Thoracic aorta (tissue), 2 donors: ENCODE measurements at places on chromosomes 1 and 21.

DNA sequence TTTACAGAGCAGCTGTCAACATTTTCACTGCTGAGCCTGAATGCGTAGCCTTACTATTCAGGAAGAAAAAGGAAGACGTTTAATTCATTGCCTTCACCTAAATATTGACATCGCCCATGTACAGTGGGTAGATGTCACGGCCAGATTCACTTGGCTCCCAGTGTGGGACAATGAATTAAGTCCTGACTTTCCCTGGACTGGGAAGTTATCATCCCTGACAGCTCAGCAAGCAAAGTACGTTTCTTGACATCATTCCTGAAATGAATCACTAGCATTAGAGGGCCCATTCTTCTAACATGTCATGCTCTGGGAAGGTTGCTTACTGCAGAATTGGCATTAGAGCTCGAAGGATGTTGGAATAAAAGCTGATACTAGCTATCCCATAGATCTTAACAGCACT, 37.8 kb downstream of the LRRC53 start:
- no peak for DNase-seq

- no peak for DNase-seq
These were observed 250.5 kb downstream of the PDE4B start for GRCh38 chr1:66043186-66043585.

GRCh38 chr1:8352886-8353785, 35.2 kb downstream of the SLC45A1 start:
- no peak for DNase-seq

DNA sequence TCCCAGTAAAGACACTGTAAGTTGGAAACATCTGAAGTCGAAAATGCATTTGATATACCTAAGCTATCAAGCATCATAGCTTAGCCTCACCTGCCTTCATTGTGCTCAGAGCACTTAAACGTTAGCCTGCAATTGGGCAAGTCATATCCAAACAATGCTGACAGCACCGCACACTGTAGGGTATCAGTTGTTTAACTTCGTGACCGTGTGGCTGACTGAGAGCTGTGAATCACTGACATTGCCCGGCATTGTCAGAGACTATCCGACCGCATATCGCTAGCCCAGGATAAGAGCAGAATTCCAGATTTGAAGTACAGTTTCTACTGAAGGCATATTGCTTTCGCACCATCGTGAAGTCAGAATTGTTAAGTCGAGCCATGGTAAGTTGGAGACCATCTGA, 41.5 kb downstream of the GALNT2 start:
- no peak for DNase-seq

- no peak for DNase-seq
These were observed 868 bp downstream of the C1orf21 start for GRCh38 chr1:184387476-184388318.

- DNase-seq = no peak
These were observed 51.5 kb downstream of the TOMM20 start for GRCh38 chr1:235077163-235077540.

- no peak for DNase-seq
These were observed 522.5 kb downstream of the PTBP2 start for GRCh38 chr1:97243973-97244560.

GRCh38 chr1:150109586-150109985, 40.1 kb upstream of the PLEKHO1 start:
- no peak for DNase-seq

GRCh38 chr1:2999138-2999537, 22.1 kb upstream of the ACTRT2 start:
- DNase-seq = no peak

DNA sequence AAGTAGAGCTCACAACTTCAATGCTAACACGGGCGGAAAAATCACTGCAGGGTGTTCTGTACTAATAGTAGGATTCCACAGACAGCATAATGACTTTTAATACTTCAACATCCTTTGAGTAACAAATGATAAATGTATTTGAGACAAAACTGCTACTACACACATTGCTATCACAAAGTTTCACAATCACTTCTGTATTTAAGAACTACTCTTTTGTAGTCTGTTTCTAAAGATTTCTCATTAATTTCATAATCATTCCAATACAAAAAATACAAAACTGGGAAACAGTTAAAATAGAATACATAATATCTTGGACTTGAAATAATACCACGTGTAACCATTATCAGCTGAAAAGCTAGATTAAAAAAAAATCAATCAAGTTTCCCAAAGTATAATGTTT, 2.7 kb downstream of the HMGN1 start:
- DNase-seq = no peak

DNA sequence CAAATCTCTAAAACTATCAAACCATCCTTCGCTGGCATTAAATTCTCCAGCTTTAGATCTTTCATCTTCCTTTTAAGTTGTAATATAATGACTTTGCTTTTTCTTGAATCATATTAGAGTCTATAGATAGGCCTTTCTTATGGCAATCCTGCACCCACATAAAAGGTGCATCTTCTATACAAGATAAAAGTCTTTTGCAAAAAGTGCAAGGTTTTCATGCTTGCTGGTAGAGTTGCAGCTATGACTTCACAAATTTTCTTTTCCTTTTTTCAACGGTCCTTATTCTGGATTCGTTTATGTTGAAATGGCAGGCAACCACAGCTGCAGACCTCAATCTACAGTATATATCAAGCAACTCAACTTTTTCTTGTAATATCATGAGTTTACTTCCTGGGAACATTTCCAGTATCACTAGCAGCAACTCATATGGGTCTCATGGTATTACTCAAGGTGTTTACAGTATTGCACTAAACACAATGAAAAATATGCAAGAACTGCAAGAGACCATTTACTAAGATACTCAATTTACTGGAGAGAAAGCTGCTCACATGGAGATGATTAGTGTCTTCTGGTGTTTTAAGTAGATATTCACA, 22.1 kb downstream of the OMA1 start:
- DNase-seq = no peak

- no peak for DNase-seq
These were observed 9.6 kb downstream of the WRAP73 start for GRCh38 chr1:3640121-3640837.

- DNase-seq = no peak
These were observed 93.6 kb downstream of the SNRPE start for GRCh38 chr1:203954788-203955552.

GRCh38 chr1:40318970-40319621, 2.0 kb upstream of the COL9A2 start:
- DNase-seq = no peak

DNA sequence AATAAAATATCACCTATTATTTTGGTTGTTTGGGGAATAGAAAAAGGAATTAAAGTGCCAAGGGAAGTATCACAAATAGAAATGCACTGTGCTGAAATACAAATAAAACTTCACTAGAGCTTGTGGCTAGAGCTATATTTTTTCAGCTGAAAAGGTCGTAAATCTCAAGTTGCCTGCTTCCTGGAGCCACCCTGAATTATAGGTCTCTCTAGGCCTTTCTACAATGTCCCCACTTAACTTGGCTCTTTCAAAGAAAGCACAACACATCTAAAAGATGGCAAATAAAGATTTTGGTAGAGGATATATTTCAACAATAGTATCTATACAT, 5.0 kb upstream of the RNF2 start:
- DNase-seq = no peak

DNA sequence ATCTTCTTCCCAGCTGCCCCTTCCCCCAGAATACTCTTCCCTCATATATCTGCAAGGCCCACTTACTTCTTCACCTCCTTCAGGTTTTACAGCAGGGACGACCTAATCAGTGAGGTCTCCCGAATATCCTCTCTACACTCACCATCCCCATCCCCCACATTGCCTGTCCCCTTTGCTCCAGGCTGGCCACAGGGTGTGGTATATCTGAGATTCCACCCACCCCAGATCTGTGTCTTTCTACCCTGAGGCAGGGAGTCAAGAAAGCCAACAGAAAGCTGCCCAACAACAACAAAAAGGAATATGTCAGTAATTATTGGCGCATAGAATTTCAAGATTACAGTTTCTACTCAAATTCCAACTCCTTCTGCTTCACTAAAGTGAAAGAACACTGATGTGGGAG, 30.0 kb upstream of the OPRD1 start:
- DNase-seq = no peak

DNA sequence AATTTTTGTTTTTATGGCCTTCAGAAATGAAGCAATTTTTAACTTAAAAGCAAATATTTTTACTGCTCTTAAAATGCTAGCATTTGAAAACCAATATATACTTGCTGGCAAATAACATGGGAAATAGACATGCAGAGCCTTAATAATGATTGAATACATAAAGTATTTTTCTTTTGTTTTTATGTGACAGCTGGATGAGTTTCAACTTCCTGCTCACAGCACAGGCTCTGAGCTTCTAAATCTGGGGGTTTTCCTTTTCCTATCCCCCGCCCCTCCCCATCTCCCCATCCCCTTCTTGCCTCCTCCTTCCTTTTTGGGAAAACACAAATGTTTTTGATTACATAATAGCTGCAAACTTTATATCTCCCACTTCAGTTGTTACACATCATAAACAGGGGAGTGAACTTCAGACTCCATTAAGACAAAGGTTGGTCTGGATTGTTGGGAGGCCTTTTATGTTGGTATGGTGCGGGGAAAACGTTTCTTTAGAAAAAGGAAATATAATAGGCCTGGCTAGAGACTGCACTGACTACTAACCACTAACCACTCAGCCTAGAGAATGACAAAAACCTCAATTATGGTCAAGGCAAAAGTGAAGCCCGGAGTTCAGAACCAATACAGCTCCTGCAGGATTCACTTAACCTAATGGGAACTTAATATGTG, 116.1 kb upstream of the GORAB start:
- DNase-seq = no peak
